ENCODE measurements at places on chromosomes 4 and X.
A peak's percentile ranks its signal among the peaks of the same experiment; 100 is the strongest.

- peak; percentile 63 for DNase-seq
Measured at GRCh38 chrX:115898382-115899001, 272.1 kb upstream of the AGTR2 start.

DNA sequence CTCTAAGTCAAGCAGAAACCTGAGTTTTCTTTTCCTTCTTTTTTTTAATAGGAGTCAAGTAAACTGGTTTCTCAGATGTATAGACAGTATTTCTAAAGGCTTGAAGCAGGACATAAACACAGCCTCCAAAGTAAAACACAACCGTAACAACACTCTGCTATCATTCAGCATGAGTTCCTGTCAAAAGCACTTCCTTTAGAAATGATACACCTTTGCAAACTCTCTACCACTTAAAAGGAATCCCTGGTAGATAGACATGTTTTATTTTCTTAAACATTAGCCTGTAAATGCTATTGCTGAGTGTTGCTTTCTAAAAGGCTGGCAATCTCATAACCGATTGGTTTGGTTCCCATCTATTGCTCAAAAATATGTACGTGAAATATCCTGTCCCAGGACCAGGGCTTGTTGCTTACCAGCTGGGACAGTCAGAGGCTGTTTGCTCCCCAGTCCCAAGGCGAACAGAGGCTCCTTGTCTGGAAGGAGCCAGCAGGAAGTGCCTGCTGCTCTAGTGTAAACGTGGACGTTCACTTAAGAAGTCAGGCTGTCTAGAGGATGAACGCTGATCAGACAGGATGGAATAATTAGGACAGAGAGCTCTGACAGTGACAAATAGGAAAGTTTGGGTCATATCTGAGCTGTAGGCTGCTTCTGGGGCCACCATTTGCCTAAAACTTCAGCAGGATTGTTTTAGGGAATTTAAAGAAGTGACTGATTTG is 173.9 kb upstream of the KLF3 start:
- DNase-seq = no peak

GRCh38 chrX:136204571-136204970 is 46.6 kb downstream of the MAP7D3 start:
- DNase-seq = no peak

DNA sequence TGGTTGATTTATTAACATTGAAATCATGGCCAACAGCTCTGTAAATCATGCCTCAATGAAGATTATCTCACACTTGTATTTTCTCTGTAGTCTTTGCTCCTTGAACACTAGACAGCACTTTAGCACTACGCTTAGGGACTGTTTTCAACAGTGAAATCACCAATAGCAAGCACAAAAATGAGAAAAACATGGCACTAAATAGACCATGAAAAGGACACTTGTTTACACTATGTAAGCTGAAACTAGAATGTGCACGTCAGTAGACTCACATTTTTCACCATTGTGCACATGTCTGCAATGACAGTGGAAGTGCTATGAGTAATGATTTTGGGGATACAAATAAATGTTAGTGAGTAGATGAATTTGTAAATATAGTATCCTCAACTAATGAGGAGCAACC is 3.1 kb downstream of the BMP2K start:
- no peak for DNase-seq

DNA sequence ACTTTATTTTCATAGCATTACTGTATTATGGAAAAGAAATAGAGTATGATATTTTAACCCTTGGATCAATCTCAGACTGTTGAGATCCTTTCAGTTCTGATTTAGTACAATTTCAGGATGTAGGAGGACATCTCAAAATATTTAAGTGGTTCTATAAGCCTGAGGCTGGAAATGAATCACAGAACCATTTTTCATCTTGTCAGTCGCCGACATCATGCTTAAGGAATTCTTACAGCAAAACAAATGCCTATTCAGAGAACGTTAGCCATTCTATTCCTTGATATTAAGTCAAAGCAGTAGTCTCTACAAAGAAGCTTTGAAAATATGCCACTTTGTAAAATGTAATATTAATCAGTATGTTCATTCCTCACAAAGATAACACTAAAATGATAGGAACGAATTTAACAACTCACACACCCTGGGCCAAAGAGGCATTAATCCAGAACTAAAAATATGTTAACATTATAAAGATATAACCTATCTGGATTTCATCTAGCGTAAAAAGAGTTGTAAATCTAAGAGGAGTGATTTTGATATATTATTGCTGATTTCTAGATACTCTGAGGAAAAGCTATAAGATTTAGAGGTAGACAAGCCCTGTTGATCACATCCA is 152.0 kb downstream of the GASK1B start:
- no peak for DNase-seq

DNA sequence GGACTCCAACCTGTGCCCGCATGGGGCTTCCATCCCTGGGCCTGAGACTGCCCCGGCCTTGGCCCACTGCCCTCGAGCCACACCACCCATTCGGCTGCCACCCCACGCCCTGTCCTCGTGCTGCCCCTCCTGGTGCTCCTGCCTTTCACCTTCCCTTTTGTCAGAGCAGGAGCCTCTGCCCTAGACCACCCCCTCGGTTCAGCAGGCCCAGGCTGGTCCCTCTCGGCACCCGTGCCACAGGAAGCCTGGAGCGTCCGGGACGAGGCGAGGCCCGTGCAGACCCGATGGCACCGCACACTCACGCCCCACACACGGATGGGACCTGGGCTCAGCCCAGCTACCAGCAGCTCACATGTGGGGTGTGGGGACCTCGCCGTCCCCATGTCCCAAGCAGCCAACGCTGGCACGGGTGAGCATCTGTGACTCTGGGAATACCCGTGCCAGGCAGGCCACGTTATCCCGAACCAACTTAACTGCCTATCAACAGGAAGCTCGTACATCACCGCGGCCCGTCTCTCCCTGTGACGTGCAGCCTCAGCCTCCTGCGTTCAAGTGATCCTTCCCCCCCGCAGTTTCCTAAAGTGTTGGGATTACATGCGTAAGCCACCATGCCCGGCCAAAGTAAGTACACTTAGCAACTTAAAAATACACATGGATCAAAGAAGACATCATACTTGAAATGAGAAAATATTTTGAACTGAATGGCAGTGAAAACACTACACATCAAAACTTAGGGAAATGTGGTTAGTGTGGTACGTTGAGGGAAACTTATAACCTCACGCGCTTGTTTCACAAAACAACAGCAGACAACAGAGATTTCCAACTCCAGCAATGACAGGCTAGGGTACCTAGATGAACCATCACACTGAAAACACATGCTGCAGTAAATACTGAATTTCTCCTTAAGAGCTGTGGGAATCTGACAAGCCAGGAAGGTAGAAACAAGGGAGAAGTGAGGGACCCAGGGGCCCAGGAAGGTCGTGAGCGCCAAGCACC is 29.0 kb downstream of the LRPAP1 start:
- DNase-seq = no peak

- DNase-seq = no peak
Measured at GRCh38 chrX:101659601-101660063, at the start of gene ARMCX2. Gene ARMCX2 (minus strand): TSS chrX:101659850. CDS start chrX:101657588, 2,262 bp downstream.

DNA sequence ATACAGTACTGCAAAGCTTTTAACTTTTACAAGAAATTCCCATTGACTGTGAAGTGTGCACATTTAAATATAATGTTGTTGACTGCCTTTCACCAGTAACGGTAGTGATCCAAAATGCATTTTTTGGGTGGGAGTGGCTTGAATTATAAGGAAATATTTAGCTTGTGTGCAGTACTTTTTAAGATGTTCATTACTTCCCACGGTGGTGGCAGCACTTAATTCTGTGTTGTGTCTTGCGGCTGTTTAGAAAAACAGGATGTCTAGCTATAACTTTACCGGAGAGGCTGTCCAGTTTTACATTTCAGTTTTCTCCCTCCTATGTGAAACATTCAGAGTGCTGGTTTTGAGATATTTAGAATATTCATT is 1.7 kb downstream of the TMEM131L start:
- DNase-seq = peak; percentile 46

DNA sequence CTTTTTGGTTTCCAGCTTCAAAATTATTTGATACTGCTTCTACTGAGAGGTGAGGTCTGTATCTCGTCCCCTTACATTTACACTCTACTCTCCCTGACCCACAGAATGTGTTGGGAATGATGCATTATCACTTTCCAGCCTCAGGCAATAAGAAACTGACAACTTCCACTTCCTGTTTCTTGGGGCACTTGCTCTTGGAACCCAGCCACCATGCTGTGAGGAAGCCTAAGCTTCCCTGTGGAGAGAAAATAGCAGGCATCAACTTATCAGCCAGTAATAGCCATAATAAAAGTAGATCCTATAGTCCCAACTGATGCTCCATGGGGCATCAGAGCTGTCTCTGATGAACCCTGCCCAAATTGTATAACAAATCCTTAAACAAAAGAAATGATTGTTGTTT is 32.6 kb downstream of the RELL1 start:
- DNase-seq = peak; percentile 62

- DNase-seq = no peak
Measured at GRCh38 chr4:40458109-40458508, 123.0 kb downstream of the CHRNA9 start.

- no peak for DNase-seq
Measured at GRCh38 chr4:140346136-140346535, 27.3 kb upstream of the SCOC start.

GRCh38 chr4:125072269-125072668 is 242.5 kb upstream of the FAT4 start:
- DNase-seq = no peak

GRCh38 chrX:118536687-118537461 is 41.3 kb downstream of the DOCK11 start:
- DNase-seq = peak; percentile 11

- no peak for DNase-seq
Measured at GRCh38 chr4:80237992-80238391, 28.5 kb upstream of the FGF5 start.

- peak; percentile 76 for DNase-seq
Measured at GRCh38 chr4:15691346-15692135, 9.9 kb downstream of the FAM200B start.

GRCh38 chrX:94686071-94686470 is 1012.1 kb downstream of the FAM133A start:
- DNase-seq = no peak

GRCh38 chrX:150334981-150335380 is 28.1 kb upstream of the MAMLD1 start:
- DNase-seq = no peak

GRCh38 chrX:46408553-46409407 is 136.4 kb downstream of the ZNF674 start:
- peak; percentile 70 for DNase-seq

DNA sequence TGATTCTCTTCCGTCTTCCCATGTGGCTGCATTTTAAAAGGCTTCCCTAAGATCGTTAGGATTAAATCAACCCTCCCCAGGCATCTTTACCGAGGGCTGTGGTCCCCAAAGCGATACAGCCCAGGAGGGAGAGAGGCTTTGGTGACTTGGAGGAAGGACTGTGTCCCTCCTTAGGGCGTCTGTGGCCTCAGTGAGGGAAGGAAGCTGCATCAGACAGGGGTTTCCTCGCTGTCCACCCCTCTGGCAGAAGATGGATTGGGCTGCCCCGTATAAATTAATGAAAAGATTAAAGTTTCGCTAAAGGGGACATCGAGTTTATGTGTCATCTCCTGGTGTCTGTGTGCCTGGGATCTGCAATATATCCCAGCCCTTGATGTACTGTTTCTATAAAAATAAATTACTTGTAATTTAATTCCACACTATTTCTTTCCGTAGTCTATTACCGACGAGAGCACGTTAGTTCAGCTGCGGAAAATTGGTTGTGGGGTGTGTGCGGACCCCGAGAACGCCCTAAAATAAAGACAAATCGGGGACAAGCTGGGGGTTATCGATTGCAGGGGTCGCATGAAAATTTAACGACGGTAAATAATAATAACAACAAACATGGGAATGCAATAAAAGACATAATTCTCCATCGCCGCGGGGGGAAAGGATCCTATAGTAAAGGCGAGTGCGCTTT is 6.5 kb downstream of the SHOX start:
- DNase-seq = no peak

DNA sequence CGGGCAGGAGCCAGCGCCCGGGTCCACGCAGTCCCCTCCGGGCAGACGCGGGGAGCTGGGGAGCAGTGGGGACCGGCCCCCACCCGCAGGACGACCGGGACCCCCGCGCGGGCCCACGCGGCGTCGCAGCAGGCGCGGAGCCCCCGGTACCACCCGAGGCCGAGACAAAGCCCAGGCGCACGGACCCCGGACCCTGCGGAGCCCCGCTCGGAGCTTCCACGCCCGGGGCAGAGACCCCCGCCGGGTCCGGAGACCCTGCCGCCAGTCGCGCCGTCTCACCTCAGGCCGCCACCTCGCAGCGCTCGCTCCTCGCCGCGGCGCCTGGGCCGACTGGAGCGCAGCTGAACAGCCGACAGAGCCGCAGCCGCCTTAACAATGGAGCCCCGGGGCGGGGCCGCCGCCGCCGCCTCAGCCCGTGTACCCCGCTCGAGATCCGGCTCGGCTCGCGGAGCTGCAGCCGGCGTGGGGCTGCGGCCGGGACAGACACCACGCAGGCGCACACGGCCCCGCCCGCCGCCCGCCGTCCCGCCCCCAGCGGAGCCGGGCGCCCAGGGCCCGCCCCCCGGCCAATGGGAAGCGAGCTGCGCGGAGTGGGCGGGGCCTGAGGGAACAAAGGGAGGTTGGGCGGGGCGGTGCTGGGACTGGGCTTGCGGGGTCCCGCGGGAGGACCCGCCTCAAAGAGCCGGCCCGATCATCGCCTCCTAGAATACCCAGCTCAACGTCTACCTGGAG is at the start of gene AFAP1:
Gene AFAP1, minus strand, starts transcription at position 485 of the 732 bp plus-strand sequence. CDS start 67,783 bp downstream, outside the sequence.
- DNase-seq = no peak

DNA sequence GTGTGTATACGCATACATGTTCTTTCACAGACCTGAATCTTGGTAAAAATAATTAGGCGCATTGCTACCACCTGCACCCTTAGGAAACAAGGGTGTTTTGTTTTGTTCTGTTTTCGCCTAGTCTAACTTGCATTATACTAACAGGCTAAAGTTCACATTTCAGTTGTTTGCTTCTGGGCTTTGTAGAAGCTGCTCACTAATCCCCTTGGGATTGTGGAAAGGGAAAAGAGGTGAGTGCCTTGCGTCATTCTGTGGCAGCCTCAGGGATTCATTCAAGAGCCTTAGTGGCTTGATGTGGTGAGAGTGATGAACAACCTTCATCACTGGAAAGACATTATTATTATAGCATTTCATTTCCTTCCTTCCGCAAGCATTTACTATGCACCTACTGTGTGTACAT is 331.1 kb downstream of the ADGRL3 start:
- DNase-seq = no peak

DNA sequence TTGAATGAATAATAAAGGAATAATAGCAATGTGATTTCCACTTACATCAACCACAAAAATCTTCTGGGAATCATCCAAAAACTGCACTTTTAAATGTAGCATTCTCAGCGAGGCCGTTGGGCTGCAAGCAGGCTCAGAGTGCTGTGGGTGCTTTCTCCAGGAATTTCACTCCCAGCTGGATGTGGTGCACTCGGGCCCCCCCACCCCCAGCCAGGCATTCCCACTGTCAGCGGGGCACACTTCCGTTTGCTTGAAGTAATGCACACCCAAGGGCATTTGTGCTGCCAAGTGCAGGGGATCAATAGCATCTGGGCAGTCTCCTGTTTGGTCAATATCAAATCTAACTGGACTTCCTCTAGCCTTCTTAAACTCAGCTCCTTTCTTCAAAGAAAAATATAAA is at the start of gene FRMD7:
Gene FRMD7, minus strand, starts transcription at position 278 of the 400 bp plus-strand sequence. Its CDS starts 176 bp downstream, at position 102.
- DNase-seq = no peak

DNA sequence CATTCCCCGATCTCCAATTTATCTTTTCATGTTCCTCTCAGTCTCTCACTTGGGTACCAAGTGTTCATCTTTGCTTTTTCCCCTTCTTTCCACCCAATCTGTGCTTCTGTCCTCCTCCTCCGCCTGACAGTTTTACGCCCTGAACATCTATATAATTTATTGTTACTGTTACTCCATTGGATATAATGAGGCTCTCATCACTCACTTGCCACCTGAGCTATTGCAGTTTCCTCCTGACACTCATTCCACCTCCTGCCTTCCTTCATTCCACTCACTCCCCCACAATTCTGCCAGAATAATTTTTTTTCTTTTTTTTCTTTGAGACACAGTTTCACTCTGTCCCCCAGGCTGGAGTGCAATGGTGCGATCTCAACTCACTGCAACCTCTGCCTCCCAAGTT is 77.6 kb upstream of the SORBS2 start:
- DNase-seq = no peak
